Activated T-cell treated with anti-CD3 and anti-CD28 coated beads, Interleukin-2, amount 50 U/mL, for 72 hours (primary cell): ENCODE measurements at places on chromosomes 2 and 18.

GRCh38 chr2:231399046-231399852 is 3.7 kb downstream of the B3GNT7 start:
- H3K36me3 ChIP-seq, result no peaks in the 10 kb centered on the region
- no peak overlapping the region for H3K27ac ChIP-seq
- DNase-seq, result no peak
- H3K4me3 ChIP-seq, result no peak overlapping the region
- H3K27me3 ChIP-seq, result peaks cover 30% of the 10 kb centered on the region

GRCh38 chr2:238262496-238263122 is 22.8 kb upstream of the HES6 start:
- no peaks in the 10 kb centered on the region for H3K36me3 ChIP-seq
- H3K27me3 ChIP-seq, result no peaks in the 10 kb centered on the region
- H3K27ac ChIP-seq, result no peak overlapping the region
- H3K4me3 ChIP-seq, result no peak overlapping the region
- peaks cover 6% of the 10 kb centered on the region for H3K4me1 ChIP-seq

DNA sequence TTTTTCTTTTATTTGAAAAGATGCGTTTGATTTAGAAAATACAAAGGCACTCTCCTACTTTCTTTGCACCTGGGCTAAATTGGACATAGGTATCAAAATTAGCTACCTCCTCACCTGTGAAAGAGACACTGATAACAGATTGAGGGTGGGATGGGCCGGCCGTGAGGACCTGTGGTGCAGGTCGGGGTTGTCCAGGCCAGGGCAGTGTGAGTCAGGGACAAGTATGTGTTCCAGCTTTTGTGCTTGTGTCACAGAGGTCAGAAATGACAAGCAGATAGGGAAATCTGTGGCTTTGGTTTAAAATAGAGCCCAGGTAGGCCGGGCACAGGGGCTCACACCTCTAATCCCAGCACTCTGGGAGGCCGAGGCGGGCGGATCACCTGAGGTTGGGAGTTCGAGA is 22.6 kb downstream of the MYL12B start:
- DNase-seq, result no peak
- H3K36me3 ChIP-seq, result no peaks in the 10 kb centered on the region
- H3K4me1 ChIP-seq, result peaks cover 6% of the 10 kb centered on the region
- no peak overlapping the region for H3K27ac ChIP-seq
- no peaks in the 10 kb centered on the region for H3K27me3 ChIP-seq

GRCh38 chr2:150555611-150556356 is 68.3 kb upstream of the RND3 start:
- no peaks in the 10 kb centered on the region for H3K27me3 ChIP-seq
- H3K36me3 ChIP-seq, result no peaks in the 10 kb centered on the region
- no peak overlapping the region for H3K27ac ChIP-seq
- H3K4me3 ChIP-seq, result no peak overlapping the region
- no peak for DNase-seq

GRCh38 chr2:28568533-28568932 is 72.7 kb downstream of the PLB1 start:
- H3K4me1 ChIP-seq, result peaks cover 15% of the 10 kb centered on the region
- peaks cover 4% of the 10 kb centered on the region for H3K36me3 ChIP-seq
- H3K27me3 ChIP-seq, result peaks cover 22% of the 10 kb centered on the region
- no peak for DNase-seq
- H3K4me3 ChIP-seq, result no peak overlapping the region
